ENCODE measurements at places on chromosomes 13 and 19.

GRCh38 chr13:47213047-47213446 lies 316.2 kb upstream of the HTR2A start:
- DNase-seq: no peak

GRCh38 chr13:76758257-76758656 lies 127.9 kb downstream of the KCTD12 start:
- no peak for DNase-seq

DNA sequence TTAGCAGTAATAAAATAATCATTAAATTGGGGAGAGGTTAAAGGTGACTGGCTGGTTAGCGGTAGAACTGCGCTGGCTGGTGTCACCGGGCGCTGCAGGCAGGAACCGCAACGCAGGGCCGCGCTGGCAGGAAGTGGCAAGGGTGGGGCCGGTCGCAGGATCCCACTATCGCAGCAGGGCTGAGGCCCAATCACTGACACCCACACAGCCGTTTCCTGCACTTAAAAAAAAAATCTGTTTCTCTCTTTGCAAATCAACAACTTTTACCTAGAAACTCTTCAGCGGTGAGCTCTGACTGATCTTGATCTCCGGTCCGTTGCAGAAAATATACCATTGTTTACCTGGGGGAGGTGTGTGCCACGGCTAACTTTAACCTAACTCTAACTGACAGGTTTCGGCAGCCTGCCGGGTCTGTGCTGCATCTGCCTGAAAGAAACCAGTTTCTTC lies 46.9 kb downstream of the KLF2 start:
- DNase-seq: no peak

GRCh38 chr19:11693505-11694499 lies 44.9 kb downstream of the ZNF823 start:
- DNase-seq: no peak

DNA sequence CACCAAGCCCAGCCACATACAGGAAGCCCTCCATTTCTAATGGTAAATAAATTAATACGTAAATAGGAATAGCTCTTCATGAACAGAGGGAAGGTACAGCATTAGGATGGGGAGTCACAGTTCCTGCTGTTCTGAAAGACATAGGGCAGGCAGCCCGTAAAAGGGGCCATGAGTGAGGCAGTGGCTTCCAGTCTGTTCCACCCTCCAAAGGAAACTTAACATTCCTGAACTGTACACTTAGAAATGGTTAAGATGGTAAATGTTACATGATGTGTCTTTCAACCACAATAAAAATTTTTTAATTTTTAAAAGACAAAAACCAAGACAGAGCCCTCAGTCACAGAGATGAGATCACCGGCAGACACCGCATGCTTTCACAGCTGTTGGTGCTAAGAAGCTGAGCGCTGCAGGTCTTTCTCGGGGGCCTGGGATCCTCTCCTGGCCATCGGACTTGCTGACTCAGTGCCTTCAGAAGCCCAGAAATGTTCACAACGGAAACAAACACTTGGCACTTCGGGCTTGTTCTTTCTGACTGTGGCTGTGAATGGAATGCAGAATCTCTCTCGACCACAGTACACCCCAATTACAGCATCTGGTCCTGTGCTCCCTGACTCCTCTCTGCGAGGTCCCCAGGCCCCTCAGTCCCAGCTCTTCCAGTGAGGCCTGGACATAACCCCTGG lies 36.4 kb downstream of the EPS15L1 start:
- DNase-seq: no peak

- no peak for DNase-seq
Measured at GRCh38 chr13:76214001-76214400, 577.9 kb downstream of the LMO7 start.

DNA sequence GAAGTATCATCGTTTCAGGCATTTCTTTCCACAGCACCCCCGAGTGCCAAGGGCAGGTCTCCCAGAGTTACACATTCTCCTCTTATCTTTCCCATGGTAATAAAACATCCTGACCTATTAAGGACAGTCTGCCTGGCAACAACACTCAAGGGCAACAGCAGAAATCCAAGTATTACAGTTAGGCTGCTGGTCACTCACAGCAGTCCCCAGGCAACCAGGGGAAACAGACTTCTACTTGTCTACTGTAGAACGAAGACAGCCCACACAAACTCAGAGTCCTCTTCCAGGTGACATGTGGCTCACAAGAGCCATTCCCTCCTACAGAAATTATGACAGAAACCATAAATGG lies 24.3 kb downstream of the RCBTB1 start:
- DNase-seq: no peak

- DNase-seq: peak; percentile 7
Measured at GRCh38 chr19:32220951-32221350, 124.5 kb upstream of the ZNF507 start.

DNA sequence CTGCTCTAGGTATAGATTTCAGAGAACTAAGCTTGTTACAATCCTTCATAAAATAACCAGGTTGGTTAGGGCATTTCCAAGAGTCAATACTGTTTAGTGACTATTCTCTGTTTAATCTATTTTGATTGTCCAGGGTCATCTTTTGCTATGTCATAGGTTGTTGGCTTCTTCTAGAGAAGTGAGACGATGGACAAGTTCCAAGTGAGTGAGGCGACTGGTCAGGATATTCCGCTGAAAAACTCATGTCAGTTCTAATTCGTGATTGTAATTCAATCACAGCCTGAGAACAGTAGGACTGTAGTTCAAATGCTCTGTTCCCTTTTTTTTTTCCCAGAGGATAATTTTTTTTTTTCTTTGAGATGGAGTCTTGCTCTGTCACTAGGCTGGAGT lies 15.8 kb upstream of the ALOX5AP start:
- DNase-seq: no peak

- DNase-seq: no peak
Measured at GRCh38 chr19:21023901-21024300, 3.4 kb downstream of the ZNF430 start.

- peak; percentile 81 for DNase-seq
Measured at GRCh38 chr13:53405616-53406015, 377.0 kb downstream of the OLFM4 start.

DNA sequence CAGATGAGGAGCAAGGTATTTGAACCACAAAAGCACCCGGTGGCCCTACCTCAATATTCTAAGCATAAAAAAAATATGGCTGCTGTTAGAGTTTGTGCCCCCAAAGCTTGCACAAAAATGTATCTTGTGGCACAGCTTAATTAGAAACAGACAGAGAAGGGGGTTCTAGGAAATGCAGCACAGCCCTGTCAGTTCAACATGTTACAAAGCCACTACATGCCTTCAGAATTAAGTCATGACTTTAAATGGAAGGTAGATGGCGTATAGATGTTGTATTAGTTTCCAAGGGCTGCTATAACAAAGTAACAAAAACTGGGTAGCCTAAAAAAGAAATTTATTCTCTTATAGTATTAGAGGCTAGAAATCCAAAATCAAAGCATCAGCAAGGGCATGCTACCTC lies 703.8 kb downstream of the DIAPH3 start:
- DNase-seq: no peak

- no peak for DNase-seq
Measured at GRCh38 chr13:46339035-46339666, 47.9 kb downstream of the RUBCNL start.

DNA sequence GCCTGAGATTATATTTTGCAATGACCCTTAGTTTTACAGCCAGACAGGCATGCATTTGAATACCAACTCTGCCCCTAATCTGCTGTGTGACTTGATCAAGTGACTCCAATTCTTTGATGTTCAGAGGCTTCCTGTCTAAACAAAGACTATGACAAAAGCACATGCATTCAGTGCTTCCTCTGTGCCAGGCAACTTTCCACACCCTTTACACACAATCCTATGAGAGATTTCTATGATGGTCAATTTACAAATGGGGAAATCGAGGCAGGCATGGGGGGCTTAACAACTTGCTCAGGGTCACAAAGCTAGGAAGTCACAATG lies 3.7 kb upstream of the LYPD3 start:
- no peak for DNase-seq

GRCh38 chr19:32816555-32817099 lies 52.9 kb downstream of the SLC7A9 start:
- DNase-seq: no peak

DNA sequence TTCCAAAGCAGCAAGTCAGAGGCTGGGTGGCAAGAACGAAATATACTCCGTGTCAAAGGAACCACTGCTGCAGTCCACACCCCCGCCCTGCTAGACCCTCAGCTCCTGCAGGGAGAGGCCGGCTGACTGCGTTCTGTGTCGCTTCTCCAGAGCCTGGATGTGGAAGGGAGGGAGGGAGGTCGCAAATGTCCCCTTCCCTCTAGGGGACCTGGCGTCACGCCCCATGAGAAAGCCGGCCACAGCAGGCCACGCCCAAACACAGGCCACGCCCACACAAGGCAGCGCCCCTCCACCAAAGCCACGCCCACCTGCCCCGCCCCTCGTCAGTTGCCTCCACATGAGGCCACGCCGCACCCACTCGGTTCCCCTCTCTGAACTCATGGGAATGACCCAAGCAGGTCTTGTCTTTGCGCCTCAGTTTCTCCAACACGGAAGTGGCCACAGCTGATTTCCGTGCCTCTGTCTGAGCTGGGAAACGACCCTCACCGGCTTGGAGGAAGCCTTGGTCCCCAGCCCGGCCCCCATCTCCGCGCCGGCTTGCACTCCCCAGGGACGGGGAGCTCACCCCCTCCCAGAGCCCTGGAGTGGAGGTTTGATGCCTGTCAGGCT lies 38.4 kb upstream of the TCF3 start:
- peak; percentile 83 for DNase-seq

- no peak for DNase-seq
Measured at GRCh38 chr13:28859069-28859468, 38.9 kb downstream of the MTUS2 start.

DNA sequence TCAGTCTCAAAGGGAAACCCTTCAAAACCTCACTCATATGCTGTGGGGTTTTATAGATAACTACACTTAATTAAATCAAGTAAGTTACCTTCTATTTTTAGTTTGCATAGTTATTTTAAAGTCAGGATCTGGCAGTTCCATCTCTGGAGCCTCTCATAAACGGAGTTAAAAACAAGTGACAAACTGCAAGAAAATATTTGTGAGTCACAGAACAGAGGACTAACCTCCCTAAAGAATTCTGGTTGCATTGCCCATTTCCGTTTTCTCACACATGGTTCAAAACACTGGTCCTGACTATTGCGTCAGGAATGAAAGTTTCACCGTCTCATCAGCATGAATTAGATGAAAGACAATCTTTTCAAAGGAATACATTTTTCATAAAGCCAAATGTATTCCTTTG lies 10.6 kb downstream of the RXFP2 start:
- no peak for DNase-seq

DNA sequence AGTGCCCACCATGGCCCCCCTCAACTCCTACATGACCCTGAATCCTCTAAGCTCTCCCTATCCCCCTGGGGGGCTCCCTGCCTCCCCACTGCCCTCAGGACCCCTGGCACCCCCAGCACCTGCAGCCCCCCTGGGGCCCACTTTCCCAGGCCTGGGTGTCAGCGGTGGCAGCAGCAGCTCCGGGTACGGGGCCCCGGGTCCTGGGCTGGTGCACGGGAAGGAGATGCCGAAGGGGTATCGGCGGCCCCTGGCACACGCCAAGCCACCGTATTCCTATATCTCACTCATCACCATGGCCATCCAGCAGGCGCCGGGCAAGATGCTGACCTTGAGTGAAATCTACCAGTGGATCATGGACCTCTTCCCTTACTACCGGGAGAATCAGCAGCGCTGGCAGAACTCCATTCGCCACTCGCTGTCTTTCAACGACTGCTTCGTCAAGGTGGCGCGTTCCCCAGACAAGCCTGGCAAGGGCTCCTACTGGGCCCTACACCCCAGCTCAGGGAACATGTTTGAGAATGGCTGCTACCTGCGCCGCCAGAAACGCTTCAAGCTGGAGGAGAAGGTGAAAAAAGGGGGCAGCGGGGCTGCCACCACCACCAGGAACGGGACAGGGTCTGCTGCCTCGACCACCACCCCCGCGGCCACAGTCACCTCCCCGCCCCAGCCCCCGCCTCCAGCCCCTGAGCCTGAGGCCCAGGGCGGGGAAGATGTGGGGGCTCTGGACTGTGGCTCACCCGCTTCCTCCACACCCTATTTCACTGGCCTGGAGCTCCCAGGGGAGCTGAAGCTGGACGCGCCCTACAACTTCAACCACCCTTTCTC lies 8.2 kb downstream of the FOXA3 start:
- no peak for DNase-seq

GRCh38 chr13:46006688-46007452 lies 45.7 kb downstream of the ZC3H13 start:
- no peak for DNase-seq

GRCh38 chr19:14516048-14516534 lies 2.1 kb downstream of the DNAJB1 start:
- no peak for DNase-seq

DNA sequence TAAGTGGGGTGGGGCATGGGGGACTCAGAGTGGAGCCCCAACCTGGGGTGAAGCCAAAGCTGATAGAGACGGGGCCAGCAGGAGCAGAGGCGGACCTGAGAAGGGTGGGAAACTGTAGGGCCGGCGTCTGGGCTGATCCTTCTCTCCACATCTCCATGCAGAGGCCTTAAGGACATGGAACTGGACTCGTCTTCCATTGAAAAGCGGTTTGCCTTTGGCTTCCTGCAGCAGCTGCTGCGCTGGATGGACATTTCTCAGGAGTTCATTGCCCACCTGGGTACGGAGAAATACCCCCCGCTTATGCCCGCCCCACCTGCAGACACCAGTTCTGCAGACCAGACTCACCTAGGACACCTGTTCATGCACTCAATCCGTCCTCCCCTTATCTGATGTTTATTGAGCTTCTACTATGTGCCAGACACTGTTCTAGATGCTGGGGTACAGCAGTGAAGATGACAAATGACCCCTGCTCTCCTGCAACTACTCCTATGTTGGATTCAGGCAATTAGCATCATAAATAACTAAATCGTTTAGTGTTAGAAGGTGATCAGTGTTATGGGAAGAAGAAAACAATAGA lies 74.1 kb downstream of the RYR1 start:
- DNase-seq: no peak

DNA sequence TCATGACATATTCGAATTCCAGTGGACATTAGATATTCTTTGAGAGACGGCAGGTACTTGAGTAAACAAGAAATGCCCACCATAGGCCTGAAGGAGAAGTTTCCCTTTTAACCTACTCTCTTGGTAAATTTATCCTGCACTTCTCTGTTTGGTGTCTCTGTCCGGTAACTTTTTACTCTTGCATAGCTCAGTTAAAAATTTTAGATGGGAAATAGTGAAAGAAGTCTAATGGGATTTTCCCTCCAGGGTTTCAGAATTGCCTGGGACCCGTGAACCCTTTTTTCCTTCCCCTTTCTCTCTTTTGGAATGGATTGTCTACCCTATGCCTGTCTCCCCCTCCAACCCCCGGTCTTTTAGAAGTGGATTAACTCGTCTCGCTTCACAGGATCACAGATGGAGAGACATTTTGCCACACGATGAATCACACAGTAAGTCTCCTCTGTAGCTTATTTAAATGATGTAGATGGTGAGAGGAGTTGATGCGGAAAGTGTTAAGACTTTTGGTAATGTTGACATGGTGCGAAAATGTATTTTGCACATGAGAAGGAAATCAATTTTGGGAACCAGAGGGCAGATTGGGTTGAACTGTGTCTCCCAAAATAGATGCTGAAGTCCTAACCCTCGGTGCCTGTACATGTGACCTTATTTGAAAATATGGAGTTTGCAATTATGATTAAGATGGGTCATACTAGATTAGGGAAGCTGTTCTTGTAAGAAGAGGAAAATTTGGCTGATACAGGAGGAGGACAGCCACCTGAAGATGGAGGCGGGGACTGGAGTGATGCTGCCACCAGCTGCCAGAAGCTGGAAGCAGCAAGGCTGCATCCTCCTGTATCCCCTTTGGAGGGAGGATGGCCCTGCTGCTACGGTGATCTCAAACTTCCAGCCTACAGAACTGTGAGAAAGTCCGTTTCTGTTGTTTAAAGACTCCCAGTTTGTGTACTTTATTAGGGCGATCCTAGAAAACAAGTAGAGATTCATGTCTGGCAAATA lies 711 bp upstream of the MIPEP start:
- DNase-seq: no peak
